ENCODE measurements at places on chromosomes 11 and 22.

- no peak for DNase-seq
These were observed 204.5 kb downstream of the CSNK2A3 start for GRCh38 chr11:11148596-11148995.

GRCh38 chr11:44943696-44944095 is 7.0 kb downstream of the TP53I11 start:
- DNase-seq: no peak

DNA sequence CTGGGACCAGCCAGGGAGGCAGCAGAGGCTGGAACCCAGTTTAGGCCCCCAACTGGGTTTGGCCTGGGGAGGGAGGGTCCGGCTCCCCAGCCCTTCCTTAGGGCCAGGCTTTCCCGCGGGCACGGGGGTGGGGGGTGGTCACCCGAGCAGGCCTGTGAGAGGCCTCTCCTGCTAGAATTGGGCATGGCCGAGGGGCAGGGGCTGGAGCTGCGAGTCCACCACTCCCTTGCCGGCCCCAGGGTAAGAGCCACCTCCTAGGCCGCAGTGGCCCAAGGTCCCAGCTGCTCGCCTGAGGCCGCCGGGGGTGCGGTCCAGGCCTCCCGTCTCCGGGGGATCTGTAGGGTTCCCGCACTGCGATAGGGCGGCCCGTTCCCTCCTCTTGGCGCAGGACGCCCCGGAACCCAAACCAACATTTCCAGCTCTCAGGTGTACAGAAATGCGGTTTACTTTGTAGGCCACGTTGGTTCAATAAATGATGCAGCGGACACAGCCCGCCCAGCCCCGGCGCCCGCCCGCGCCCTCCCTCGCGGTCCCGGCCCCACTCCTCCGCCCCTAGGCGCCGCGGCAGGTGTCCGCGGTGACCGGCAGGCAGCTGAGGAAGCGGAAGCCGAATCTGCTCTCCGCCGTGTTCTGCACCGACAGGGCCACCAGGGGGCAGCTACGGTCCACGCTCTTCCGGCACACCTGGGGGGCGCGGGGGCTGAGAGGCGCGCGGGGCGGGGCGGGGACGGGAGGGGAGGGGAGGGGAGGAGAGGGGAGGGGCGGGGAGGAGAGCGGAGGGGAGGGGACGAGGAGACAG is 5.9 kb downstream of the LMNTD2 start:
- DNase-seq: peak; percentile 66

DNA sequence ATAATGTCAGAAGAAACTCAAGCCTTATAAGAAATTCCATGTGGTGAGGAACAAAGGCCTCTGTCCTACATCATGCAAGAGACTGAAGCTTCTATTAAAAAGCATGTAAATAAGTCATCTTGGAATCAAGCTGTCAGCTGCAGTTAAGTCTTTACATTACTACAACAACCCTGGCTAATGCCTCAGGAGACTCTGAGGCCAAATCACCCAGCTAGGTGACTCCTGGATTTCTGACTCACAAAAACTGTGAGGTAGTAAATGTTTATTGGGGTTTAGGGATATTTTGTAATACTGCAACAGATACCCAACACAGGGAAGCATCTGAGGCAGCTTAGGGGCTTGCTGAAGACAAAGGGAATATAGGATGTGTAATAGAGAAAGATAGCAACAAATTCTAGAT is 89.6 kb downstream of the C11orf87 start:
- DNase-seq: no peak

GRCh38 chr11:109363682-109364081 is 58.3 kb upstream of the C11orf87 start:
- no peak for DNase-seq

DNA sequence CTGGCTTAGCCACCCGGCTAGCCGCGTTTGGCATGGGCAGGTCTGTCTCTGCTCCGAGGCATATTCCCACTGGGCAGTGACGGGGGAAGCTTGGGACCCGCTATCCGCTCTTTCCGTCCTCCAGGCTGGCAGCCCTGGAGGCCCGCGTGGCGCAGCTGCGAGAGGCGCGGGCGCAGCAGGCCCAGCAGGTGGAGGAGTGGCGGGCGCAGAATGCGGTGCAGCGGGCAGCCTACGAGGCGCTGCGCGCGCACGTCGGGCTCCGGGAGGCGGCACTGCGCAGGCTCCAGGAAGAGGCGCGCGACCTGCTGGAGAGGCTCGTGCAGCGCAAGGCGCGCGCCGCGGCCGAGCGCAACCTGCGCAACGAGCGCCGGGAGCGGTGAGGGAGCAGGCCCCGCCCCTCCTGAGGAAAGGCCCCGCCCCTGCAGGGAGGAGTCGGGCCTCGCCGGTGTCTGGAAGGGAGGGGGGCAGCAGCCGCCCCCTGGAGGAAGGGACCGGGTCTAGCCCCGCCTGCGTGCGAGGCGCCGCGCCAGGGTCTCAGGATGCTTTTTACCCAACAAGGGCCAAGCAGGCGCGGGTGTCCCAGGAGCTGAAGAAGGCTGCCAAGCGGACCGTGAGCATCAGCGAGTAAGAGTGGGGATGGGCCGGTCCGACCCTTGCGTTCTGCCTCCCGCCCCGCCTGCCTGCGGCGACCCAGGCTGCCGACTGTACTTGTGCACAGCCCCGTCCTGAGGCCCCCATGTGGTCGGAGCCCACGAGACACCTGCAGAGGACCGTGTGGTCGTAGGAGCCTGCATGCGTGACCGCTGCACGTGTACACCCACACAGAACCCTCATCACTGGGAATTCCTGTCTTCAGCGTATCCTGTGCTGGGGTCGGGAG is 7.9 kb downstream of the ATG16L2 start:
- peak; percentile 59 for DNase-seq

- DNase-seq: no peak
These were observed 30.8 kb downstream of the ARRB1 start for GRCh38 chr11:75320643-75321042.

- no peak for DNase-seq
These were observed 26.3 kb downstream of the KCNJ1 start for GRCh38 chr11:128840783-128841182.

DNA sequence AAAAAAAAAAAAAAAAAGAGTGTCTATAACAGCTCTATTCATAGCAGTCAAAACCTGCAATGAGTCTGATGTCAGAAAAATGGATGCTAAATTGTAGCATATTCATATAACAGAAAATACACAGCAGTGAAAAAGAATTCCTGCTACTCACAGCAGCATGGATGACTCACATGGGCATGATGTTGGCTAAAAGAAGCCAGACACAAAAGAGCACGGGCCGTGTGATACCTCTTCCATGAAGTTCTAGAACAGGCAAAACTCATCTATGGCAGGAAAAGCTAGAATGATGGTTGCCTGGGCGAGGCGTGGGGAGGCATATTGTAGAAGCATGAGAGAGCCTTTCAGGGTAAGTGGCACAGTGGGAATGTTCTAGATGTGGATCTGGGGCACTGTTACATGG is 18.9 kb downstream of the PLAAT3 start:
- DNase-seq: no peak
